Activated T-helper 2 cell treated with anti-CD3 and anti-CD28 coated beads, Interferon-gamma antibody, Interleukin-2, Interleukin-4, amounts not matched to agents 10 μg/mL and 5 μg/mL and 100 μg/mL, durations not matched to agents 14 hours and 24 hours and 36 hours (primary cell): ENCODE measurements at places on chromosomes 6 and 20.

DNA sequence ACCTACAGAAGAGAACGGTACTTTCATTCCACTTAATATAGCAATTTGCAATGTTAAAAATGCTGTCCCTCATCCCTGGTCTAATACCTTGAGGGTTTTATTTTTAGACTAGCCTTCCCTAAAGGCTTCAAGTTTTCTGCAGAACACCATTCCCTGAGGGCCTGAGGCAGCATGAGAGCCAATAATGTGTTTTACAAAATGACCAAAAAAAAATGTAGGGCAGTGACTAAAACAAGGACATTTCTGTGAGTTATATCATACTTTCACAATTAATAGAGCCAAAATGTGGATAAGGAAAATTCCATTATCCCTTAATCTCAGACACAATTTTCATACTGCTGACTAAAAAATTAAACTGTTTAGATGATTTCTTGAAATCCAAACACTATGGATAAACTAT lies 22.7 kb downstream of the GPR63 start:
- no peaks in the 10 kb centered on the region for H3K27me3 ChIP-seq
- peaks cover 3% of the 10 kb centered on the region for H3K36me3 ChIP-seq
- H3K27ac ChIP-seq, result no peak overlapping the region
- H3K4me3 ChIP-seq, result no peak overlapping the region

GRCh38 chr6:26536571-26537159 lies 1.5 kb upstream of the HMGN4 start:
- no peaks in the 10 kb centered on the region for H3K27me3 ChIP-seq
- H3K4me3 ChIP-seq, result peak overlapping the region; percentile 90
- H3K36me3 ChIP-seq, result peaks cover 25% of the 10 kb centered on the region

GRCh38 chr20:4329232-4329631 lies 313.9 kb upstream of the RNF24 start:
- no peaks in the 10 kb centered on the region for H3K27me3 ChIP-seq
- DNase-seq, result no peak
- no peak overlapping the region for H3K4me3 ChIP-seq
- H3K4me1 ChIP-seq, result no peaks in the 10 kb centered on the region
- H3K27ac ChIP-seq, result no peak overlapping the region

GRCh38 chr6:4368649-4369048 lies 233.3 kb upstream of the ECI2 start:
- no peak overlapping the region for H3K4me3 ChIP-seq
- no peak overlapping the region for H3K27ac ChIP-seq
- H3K4me1 ChIP-seq, result peaks cover 3% of the 10 kb centered on the region
- no peaks in the 10 kb centered on the region for H3K36me3 ChIP-seq

GRCh38 chr6:36999061-36999750 lies 6.2 kb upstream of the FGD2 start:
- H3K27me3 ChIP-seq, result peaks cover 15% of the 10 kb centered on the region
- H3K27ac ChIP-seq, result no peak overlapping the region
- H3K36me3 ChIP-seq, result no peaks in the 10 kb centered on the region
